ENCODE measurements at places on chromosomes 1 and 21.

- no peak for DNase-seq
Measured at GRCh38 chr1:185468626-185469025, 151.6 kb upstream of the IVNS1ABP start.

- peak; percentile 24 for DNase-seq
Measured at GRCh38 chr1:193479187-193479586, 292.8 kb upstream of the B3GALT2 start.

DNA sequence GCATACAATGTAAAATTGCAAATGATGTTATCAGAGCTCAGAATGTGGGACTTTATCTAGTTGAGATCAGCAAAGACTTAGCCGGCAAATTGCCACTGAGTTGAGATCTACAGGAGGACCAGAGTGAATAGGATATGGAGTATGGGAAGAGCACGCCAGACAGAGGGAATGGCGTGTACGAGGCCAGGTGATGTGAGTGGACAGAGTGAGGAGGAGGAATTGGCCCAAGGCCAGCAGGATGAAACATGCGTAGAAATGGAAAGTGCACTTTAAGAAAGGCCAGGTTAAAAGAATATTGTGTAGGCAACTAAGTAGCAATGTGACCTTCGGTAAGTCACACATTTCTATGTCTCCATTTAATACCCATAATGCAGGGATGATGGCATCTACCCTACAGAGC lies 211.0 kb downstream of the ZP4 start:
- no peak for DNase-seq

DNA sequence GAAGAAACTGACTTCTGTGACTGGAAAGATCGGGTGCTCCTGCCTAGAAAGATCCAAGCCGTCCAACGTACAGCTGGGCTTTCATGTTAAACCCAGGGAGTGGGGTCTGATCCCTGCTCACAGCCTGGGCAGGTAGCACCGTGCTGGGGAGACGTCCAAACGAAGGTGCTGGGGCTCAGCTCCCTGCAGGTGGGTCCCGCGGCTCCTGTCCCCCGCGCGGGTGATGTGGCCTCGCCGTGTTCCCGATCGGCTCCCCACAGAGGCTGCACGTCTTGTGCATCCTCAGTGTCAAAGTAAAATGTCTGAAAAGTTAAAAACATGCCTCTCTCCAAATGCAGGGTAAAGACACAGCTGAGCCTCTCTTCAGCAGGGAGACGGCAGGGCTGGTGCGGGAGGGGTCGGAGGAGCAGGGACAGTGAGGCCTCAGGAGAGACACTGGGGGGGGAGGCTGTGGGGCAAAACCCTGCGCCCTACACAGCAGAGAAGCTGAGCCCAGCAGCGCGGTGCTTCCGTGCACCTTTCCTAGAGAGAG lies 40.1 kb upstream of the COL6A2 start:
- DNase-seq = no peak

- no peak for DNase-seq
Measured at GRCh38 chr1:168368131-168368530, 87.5 kb downstream of the TBX19 start.

DNA sequence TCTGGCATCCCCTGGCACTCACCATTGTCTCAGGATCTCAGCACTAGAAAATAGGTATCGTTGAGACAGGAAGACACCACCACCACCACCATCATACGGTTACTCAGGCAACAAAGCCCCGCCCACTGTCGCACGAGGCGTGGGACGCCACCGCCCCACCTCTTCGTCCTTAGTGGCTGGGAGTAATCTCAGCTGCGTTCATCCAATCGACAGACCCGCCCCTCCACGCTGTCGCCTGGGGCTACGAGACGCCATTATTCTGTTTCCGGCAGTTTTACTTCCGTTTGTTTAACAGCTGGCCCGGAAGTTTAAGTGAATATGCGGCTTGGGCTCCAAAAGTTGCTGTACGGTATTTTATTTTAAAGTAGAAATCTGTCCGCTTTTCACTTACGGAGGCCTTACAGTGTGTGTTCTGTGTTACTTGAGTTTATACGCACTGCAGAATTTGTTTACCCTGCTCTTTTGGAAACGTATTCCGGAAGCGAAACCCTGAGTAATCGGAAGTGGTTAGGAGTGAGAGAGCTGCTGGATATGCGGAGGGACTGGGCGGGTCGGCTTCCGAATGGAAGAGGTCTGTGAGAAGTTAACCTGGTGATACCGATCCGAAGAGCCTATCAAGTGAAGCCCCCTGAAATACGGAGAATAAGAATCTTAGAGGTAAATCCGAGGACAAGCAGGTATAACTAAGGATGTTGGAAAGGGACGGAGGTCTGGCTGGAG lies at the start of the genes BLZF1 and NME7:
Gene BLZF1 (plus strand): TSS at position 510 of the 720 bp plus-strand sequence. CDS start 1,328 bp downstream, outside the sequence.
Gene NME7 (minus strand): TSS at position 112 of the 720 bp plus-strand sequence. CDS start 87 bp downstream, at position 25.
- DNase-seq = peak; percentile 94

GRCh38 chr1:180424848-180425457 lies 77.4 kb downstream of the ACBD6 start:
- no peak for DNase-seq

- no peak for DNase-seq
Measured at GRCh38 chr1:10451287-10451686, 1.5 kb downstream of the CORT start.

GRCh38 chr1:227901239-227901905 lies 46.4 kb downstream of the WNT9A start:
- no peak for DNase-seq

DNA sequence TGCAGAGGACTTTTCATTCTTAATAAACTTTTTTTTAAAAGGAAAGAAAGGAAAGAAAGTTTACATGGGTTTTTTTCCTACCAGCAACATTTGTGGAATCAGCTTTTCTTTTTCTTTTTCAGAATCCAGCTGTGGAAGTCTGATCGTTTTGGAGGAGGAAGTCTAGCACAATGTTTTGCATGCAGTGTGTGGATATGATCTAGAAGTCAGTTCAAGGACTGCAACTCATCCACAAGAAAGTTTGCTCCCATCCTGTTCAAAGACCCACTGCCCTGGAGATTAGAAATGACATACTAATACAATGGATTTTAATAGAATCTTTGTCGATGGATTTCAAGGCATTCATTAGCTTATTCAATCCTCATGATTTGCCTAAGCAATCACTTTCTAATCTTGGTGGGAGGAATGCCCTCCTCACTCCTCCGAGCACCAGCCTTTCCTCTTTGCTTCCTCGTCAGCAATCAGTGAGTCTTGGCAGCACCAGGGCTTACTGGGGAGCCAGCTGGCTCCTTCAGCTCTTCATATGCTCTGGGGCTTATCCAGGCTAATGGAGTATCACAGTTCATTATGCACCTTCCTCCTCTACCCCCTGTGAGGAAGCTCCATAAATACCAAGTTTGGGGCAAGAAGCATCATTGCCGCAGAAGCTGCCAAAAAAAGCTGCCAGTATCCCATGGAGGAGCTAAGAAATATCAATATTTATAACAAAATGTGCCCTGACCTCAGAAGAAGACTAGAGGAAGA lies 392.3 kb upstream of the PKN2 start:
- no peak for DNase-seq

GRCh38 chr1:89200663-89201062 lies 1.9 kb upstream of the GBP4 start:
- no peak for DNase-seq

DNA sequence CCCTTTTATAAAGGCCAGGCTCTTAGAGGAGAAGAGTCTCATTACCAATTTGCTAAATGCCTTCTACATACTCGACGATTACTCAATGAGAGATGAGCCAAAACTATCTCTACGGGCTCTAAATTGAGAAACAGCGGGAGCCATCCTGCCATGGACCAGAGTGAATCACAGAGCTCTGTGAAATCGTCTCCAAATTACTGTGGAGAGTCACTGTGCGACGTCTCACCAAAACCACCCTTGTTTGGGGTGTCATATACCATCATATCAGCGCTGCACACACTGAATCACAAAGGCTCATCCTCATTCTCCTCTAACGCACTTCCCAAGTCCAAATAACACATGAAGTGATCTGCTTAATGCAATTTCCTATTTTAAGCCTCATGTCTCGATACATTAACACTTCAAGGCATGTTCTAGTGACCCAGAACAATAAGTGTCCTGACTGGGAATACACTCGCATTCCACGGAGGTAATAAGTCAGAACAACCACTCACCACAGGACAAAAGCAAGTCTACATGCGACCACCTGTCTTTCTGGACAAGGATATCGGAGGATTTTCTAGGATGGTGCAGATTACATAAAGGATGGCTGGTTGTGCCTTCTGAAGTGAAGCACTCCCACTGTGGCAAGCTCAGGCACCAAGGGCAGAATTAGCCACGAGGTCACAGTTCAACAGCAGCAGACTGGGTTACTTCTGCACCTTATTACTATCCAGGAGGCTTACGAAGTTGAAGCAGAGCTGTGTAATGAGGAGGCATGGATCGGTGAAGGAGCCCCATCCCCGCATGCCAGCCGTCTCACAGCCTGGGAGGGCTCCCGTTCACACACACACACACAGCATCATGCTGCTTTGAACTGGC lies 44.3 kb downstream of the NID1 start:
- no peak for DNase-seq

- no peak for DNase-seq
Measured at GRCh38 chr1:197976368-197976767, 59.2 kb downstream of the LHX9 start.

- no peak for DNase-seq
Measured at GRCh38 chr1:22889213-22889827, 83.3 kb downstream of the LACTBL1 start.

- DNase-seq = peak; percentile 80
Measured at GRCh38 chr1:109739738-109740614, 862 bp downstream of the GSTM3 start.

GRCh38 chr1:68590473-68590872 lies 93.6 kb upstream of the DEPDC1 start:
- DNase-seq = no peak

DNA sequence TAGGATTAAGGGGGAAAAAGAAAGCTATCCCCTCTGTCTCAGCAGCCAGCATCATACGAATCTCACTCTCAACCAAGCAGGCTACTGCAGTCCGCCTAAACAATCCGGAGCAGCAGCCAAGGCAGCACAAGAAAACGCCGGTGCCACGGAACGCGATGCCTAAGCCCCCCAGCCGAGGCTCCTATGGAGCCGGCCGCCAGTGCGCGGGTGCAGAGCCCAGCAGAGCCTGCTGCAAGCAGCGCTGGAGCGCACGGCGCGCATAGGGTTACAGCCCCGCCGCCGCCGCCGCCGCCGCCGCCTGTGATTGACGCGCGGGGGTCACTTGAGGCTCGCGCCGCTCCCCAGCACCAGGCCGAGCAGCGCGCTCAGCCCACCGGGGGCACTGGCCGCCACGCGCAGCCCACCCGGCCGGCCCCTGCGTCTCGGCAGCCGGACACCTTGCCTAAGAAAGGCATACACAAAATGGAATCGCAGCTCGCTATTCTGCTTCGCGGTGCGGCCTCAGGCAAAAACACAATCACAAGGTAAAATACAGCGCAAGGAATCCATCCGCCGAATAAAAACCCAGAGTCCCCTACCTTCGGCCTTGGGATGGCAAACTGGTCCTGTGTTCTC lies 780 bp downstream of the HIVEP3 start:
- no peak for DNase-seq

- peak; percentile 93 for DNase-seq
Measured at GRCh38 chr1:156096640-156097391, 14.6 kb upstream of the MEX3A start.

GRCh38 chr1:61993331-61993961 lies 201.2 kb upstream of the L1TD1 start:
- DNase-seq = no peak

DNA sequence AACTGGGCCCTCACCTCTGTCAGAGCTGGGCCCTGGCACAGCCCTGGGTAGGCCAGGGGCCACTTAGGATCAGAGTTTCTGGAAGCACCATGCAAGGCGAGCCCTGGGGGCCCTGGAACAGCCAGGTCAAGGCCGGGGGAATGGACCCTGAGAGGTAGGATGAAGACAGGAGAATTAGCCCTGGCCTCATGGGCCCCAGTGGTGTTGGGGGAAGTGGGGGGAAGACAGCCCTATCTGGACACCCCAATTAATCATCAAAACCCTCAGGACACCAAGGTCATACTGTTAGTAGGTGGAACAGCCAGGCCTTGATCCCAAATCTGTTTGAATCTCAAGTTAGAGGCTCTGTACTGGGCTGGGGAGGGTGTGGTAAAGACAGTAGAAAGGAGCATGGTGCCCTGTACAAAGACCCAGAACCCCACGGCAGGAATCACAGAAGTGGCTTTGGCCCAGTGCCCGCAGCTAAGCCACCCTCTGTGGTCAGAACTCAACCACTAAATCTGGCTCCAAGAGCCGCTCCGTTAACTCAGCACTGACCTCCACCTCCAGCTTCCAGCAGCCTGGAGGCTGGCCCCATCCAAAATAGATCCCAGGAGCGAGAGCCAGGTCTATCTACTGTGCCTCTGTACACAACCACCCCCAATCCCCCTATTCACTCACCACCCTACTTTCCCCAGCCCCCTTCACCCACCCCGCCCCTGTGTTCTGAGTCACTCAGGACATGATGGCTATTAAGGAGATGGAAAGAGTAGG lies 14.0 kb upstream of the TRIM63 start:
- DNase-seq = no peak

GRCh38 chr1:92070892-92071291 lies 4.3 kb downstream of the SETSIP start:
- DNase-seq = no peak

DNA sequence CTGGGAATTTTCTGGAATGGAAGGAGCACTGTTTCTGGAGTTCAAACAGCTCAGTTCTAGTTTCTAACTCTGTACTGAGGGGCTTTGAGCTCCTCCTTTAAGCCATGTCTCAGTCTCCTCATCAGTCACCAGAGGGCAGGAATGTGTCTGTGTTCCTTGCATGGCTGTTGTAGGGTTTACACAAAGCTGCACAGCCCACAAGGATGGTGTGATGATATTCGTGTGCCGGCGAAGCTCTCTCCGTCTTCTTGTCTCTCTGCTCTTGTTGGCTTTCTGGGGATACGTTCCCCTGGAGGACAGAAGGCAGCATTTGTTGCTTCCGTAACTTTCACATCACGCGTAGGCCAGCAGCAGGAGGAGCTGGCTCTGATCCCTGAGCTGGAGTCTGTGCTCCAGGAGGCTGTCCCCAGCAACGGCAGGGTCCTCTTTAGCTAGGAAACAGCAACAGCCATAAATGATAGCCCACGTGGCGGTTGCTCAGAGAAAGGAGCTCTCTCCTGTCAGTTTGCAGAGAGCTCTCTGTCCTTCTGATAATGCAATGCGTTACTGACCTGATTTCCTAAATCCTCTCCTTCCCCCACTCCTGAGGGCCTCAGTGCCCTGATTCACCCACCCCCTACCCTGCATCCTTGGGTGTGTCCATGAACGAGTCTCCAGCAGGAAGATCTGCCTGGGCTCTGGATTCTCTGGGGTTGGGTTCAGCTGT lies 189.2 kb upstream of the VAMP3 start:
- no peak for DNase-seq

GRCh38 chr1:73800376-73800775 lies 397.6 kb downstream of the LRRIQ3 start:
- DNase-seq = no peak

GRCh38 chr1:49190138-49190537 lies 413.4 kb upstream of the BEND5 start:
- no peak for DNase-seq

- DNase-seq = no peak
Measured at GRCh38 chr21:14538483-14538882, 7.6 kb downstream of the SAMSN1 start.
